NCI-H2081 (cell line): ENCODE measurements at places on chromosomes 4 and X.

DNA sequence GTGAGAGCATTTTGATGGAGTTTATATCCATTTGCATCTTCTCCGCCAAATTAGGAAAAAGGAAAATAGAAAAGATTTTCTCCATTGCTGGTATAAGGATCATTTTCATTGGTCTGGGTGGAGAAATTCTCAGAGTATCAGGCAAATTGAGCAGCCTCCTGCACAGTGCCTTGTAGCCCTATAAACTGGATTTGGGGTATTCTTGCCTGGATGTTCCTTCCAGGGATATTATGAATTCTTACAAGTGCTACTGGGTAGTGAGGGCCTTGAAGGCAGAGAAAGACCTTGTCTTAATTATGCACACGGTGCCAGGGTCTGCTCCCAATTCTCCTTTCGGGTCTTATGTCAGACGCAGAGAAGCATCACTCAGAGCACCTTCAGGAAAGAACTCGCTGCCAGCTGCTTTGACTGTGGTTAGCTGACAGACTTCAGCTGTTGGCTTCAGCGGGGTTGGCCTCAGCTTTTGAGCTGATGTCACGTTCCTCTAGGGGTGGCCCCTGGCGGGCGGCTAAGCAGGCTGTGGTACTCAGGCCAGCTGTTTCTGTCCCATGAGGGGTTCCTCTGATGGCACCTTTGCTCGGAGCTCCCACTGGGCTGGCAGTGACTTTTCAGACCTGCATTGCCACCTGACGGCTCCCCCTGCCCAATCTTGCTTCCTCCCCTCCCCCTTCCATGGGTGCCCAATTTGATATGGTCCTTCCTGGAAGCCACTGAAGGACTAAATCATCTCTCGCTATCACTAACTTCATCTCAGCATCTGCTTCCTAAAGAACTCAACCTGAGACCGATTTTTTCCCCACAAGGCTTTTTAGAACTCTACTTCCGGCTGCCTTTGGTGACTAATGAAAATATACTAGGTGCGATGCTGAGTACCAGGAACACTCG is 519.5 kb downstream of the BCOR start:
- DNase-seq, result no peak

GRCh38 chr4:88158489-88159228 is at the start of gene ABCG2:
ABCG2 (minus strand) TSS chr4:88158639; CDS start chr4:88139995, 18,644 bp downstream.
- DNase-seq, result peak; percentile 27

DNA sequence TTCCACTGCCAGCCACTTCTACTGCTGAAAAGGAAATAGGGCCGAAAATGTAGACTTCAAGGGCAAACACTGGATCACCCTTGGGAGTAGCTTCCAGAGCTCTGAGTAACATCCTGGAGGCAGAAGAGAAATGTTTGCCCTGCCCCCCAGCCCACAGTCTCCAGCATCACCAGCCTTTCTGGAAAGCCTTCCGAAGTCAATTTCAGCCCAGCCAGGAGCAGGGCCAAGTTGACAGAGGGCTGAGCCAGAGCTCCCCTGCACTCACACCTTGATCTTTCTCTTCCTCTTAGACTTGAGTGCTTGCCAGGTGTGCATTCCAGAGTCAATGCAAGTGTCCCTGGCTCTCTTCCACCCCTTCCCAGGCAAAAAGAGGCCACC is 35.2 kb downstream of the SLC25A5 start:
- no peak for DNase-seq

DNA sequence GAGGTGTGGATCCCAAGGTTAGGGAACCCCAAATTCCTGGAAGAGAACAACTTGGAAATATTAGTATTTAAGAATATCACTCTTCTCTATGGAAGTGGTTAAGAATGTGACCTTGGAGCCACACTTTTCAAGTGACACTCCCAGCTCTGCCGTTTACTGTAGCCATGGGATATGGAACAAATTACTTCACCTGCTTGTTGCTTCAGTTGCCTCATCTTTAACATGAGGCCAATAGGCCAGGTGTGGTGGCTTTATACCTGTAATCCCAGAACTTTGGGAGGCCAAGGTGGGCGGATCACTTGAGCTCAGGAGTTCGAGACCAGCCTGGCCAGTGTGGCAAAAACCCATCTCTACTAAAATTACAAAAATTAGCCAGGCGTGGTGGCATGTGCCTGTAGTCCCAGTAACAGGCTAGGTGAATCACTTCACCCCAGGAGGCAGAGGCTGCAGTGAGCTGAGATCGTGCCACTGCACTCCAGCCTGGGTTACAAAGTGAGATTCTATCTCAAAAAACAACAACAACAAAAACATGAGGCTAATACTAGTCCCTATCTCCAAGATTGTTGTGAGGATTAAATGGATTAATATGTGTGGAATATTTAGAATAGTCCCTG is 13.0 kb downstream of the IL13RA1 start:
- no peak for DNase-seq

GRCh38 chr4:81453024-81453423 is 18.7 kb downstream of the RASGEF1B start:
- DNase-seq, result no peak

- no peak for DNase-seq
These were observed 104.5 kb upstream of the GATB start for GRCh38 chr4:151865312-151865711.

GRCh38 chr4:101400096-101400495 is 52.8 kb upstream of the PPP3CA start:
- DNase-seq, result no peak

GRCh38 chrX:46577221-46578005 is 3.8 kb downstream of the CHST7 start:
- DNase-seq, result no peak

DNA sequence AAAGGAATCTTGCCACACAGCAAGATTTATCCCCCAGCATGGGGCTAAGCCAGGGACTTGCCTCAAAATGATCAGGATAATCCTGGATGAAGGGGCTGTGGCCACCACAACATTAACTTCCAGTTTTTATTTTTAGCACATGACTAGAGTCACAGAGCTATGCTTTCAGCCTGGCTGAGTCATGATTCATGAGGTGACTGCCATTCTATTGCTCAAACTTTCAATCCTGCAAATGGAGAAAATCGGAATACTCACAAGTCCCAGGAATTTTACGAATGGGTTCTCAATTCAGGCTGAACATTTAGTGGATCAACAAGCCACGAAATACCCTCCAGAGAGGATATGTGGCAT is 70.7 kb upstream of the HPGD start:
- DNase-seq, result no peak

GRCh38 chrX:115494161-115494560 is 66.8 kb upstream of the PLS3 start:
- peak; percentile 38 for DNase-seq

- no peak for DNase-seq
These were observed 34.6 kb upstream of the FHL1 start for GRCh38 chrX:136112778-136113177.

- DNase-seq, result no peak
These were observed 11.2 kb downstream of the IGFBP7 start for GRCh38 chr4:57098941-57099340.

DNA sequence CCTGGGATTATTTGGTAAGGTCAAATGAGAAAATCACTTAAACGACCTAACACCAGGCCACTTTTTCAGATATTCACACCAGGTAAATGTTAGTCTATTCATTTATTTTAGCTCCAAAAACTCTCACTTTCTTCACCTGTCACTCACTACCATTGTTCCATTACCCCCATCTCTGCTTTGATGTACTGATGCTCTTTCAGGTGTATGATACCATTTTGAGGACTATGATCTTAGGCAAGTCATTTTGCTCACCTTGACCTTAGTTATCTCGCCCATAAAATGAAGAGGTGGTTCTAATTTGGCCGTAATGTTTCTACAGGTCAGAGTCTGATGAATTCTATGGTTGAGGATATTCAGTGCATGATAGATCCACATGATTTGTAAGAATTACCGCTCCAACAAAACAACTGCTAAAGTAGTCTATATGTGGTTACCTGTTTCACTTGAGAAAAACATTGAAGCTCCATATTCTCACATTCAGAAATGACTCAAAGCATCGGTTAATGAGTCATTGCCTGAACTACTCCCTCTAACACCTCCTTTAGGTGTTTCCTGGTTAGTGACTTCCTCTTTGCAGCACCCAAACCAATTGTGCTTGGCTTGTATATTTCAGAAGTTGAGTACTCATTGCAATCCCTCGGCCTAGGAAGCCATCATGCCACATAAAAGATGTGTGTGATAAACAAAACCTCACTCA is 4.5 kb downstream of the DTHD1 start:
- no peak for DNase-seq

DNA sequence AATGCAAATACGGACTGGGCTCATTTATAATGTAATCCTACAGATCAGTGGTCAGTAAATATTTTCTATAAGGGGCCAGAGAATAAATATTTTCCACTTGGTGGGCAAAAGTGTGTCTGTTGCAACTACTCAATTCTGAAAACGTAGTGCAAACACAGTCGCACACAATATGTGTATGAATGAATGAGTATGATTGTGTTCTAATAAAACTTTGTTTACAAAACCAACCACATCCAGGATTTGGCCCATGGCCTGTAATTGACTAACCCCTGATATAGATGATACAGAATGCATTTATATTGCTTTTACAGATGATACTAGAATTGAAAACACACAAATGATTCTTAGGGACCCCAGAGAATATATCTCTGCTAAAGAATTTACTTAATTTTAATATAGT is 197.6 kb downstream of the ASB9 start:
- DNase-seq, result no peak

DNA sequence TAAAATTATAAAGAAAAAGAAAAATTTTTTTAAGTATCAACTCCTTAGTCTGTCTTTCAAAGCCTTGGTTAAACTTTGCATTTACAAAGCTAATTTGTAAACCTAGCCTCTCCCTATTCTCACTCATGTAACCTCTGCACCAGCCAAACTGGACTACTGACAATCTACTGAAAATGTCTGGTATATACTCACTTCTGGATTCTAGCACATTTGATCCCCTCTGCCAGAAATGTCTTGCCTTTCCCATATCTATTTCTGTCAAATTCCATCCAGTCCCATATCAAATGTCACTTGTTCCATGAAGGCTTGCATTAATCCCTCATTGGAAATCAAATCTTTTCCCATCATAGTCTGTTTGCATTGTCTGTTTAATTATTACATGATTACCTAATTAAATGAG is 105.8 kb upstream of the KLHL13 start:
- no peak for DNase-seq
